ENCODE measurements at places on chromosomes 2 and 18.
A peak's percentile ranks its signal among the peaks of the same experiment; 100 is the strongest.

DNA sequence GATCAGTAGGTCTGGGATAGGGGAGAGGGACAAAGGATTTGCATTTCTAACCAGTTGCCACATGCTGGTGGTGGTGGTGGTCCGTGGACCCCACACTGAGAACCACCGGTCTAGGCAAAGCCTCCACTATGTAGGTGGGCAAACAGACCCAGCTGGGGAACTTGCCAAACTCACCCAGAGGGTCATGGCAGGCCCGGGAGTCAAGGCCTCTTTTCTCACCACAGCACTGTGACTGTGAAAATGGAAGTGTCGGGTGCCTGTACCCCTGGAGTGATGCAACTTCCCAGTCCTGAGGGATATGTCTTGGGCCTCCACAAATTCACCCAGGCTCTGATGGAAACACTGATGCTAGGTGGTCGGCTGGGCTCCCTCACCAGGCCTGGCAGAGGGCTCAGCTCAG, 101.2 kb upstream of the SMAD2 start:
- no peak for DNase-seq

- DNase-seq: no peak
These were observed 169.4 kb downstream of the GALNT1 start for GRCh38 chr18:35750929-35751328.

DNA sequence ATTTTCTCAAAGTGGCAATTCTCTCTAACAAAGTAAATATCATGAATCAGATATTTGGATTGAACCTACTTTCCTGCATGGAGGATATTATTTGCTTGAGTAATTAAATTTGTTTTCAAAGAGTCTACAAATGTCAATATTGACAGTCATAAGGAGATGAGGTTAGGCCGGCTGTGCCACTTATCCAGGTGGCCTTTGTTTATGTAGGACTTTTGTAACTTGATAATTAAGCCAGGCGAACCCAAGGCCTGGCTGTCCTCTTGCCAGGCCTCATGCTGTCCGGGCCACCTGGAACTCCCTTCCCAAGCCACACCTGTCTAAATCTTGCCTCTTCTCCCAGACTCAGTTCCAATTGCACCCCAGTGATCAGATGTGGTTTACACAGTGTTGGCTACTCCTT, 255.2 kb downstream of the ACKR3 start:
- DNase-seq: no peak

DNA sequence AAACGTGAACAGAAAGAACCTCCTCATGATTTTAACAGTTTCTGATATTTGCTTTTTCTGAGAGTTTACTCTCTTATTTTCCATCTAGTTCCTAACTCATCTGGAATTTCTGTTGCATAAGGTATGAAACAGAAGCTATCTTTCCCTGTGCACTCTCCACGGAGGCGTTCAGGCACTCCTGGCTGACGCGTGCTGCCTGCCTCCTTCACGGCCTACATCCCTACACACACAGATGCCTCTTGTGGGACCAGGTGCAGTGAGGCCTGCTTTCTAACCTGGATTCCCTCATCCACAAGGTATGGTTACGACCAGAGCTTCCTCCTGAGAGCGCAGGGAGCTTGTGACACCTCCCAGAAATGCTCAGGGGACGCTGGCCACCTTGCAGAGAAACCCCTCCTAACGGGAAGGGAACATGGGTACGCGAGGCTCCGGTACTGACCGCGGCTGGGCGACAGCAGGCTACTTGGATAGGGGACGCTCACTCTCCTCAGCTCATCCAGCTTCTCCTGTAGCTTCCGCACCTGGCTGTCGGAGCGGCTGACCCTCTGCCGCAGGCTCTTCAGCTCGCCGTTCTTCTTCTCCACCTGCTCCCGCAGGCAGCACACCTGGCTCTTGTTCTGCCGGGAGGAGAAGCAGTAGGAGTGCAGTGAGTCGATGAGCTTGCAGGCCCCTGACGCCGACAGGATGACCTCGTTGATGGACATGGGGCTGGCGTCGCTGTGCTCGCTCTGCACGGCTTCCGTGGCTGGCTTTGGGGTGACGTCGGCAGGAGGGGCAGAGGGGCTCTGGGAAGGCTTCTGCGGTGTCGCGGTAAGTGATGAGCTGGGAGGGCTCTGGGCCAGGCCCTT, 4.3 kb downstream of the THAP4 start:
- no peak for DNase-seq

- no peak for DNase-seq
These were observed 135.2 kb upstream of the ASB18 start for GRCh38 chr2:236399409-236399808.

DNA sequence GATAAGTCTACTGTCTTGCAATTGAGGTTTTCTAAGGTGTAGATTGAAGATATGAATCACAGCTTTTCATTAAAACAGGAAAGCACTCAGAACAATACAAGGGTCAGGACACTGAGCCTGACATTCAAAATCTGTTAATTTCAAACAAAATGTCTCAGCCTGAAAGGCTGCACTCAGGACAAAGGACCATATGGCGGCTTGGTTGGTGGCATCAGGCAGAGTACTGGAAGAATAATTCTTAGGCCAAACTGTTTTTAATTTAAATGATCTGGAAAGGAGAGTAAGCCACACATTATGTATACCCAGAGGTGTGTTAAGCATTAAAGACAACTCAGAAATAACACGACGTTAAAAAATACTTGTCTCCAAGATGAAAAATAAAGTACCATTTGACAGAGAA, 85.9 kb downstream of the SKA1 start:
- no peak for DNase-seq

- no peak for DNase-seq
These were observed 29.4 kb downstream of the STAT1 start for GRCh38 chr2:190984595-190984994.

- no peak for DNase-seq
These were observed 31.8 kb upstream of the MTCL1 start for GRCh38 chr18:8673256-8674209.

- DNase-seq: no peak
These were observed 570.1 kb upstream of the SYT4 start for GRCh38 chr18:43847164-43848091.

DNA sequence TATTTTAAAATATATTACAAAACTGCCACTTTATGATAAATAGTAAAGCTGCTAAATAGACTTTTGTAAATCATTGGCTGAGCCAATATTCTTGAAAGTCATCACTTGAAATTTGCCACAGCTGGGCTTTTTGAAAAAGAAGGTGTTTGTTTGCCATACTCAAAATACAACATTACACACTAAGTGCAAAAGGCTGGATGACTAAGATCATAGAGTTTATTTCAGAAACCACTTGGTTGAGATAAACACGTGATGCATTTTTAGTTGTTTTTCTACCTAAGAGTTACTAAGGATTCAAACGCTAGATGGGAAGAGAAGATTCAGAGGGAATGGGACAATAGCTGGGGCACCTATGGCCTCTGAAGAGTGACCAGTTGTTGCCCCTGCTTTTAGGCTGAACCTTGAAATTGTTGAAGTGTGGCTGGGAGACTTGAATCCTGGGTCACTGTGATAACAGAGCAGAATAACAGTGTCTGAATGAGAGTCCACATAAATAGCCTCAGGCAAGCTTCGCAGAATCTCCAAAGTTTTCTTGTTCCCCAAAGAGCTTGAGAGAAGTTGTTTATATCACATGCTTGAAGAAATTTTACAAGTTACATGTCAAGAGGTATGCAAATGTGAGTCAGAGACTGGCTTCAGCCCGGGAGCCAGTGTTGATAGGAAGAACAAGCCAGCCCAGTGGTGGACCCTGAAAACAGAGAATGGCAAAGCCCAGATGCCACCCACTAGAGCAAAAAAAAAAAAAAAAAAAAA, 409.8 kb downstream of the GPD2 start:
- DNase-seq: no peak

DNA sequence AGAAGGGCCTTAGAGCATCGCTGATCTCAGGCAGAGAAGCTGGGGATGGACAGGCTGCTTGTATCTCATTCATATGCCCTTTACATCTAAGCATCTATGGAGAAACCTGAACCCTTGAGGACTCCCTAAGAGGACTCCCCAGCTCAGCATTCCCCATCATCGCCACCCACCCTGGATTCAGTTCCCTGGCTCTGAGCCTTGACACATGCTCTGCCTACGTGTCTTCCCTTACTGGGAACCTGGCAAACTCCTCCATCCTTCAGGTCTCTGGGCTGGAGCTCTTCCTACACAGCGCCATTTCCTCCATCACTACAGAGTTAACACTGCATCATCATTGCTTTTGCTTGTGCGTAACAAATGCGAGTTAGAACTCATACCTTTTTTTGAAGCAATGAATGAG, 31.2 kb upstream of the OTOF start:
- no peak for DNase-seq

DNA sequence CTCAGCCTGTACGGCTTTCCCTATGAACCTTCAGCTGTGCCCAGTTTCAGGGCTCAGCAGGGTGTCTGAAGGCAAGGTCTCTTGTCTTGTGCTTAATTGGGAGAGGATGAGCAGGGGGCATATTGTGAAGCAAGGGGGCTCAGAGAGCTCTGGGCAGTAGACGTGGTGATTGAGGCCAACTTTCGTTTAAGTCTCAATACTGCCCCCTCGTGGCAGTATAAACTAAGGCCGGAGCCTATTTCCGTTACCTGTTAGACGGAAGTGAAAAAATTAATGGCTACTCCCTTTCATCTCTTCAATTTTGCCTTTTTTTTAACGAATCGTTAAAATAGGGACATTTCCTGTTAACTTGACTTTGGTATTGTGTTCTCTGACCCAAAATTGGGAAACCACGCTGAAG, 193.4 kb downstream of the TDRD15 start:
- peak; percentile 38 for DNase-seq

DNA sequence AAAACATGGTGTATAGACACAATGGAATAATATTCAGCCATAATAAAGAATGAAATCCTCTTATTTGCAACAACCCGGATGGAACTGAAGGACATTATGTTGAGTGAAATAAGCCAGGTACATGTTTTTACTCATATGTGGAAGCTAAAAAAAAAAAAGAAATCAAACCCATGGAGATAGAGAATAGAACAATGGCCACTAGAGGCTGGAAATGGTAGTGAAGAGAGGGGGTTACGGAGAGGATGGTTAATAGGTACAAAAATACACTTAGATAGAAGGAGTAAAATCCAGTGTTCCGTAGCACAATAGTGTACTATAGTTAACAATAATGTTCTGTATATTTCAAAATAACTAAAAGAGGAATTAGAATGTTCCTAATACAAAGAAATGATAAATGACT, 12.8 kb upstream of the KIAA2012 start:
- DNase-seq: no peak

GRCh38 chr2:222707689-222708273, 36.3 kb downstream of the MOGAT1 start:
- no peak for DNase-seq

DNA sequence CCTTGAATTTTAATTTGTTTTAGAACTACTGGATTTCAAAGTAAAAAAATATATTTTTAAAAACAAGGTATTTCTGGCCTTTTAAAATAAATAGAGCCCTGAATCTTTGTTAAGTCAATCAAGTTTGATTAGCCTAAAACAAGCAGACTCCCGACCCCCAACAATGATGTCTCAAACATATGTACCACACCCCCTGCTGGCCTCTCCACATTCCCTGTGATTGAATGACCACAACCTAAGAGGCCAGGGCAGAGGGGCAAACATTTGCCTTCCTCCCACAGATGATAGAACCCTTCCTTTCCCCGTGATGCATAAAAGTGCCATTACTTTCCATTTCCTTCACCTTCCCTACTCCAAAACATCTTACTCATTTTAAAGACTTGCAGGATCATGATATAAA, 130.9 kb downstream of the STK39 start:
- DNase-seq: no peak

DNA sequence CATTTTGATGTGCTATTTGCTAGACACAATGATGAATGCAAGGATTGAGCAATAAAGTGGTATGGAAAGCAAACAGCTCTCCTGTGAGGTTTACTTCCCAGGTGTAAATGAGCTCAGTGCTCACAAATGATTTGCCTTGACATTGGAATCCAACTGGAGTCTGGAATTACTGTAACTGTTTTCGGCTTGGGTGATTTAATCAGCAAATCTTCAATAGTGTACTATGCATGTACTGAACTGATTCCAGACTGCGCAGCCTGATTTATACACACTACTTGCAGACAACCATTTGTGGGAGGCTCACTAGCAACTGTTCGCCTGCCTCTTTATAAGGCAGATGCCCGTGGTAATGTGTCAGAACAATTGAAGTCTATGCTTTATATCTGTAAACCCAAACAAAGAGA, 27.9 kb upstream of the SOX11 start:
- DNase-seq: no peak

GRCh38 chr2:152694161-152694661, 23.1 kb downstream of the PRPF40A start:
- DNase-seq: peak; percentile 78

- no peak for DNase-seq
These were observed 31.5 kb upstream of the NCKAP5 start for GRCh38 chr2:133599811-133600210.

- DNase-seq: no peak
These were observed 25.0 kb downstream of the CELF4 start for GRCh38 chr18:37540424-37541138.

DNA sequence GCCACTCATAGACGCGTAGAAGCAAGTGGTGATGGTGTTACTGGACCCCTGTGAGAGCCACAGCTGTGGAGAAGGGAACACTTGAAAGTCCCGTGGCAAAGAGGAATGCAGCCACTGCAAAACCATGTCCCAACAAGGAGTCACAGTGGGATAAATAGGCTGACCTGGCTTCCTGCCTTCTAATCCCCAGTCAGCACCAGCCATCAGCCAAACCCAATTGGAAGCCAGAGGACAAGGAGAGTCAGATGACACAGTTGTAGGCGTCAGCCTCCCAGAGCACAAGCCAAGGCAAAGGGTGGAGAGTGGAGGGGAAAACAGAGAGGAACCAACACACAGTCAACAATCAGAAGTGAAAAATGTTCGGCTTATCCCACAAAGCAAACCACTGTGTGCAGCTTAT, 5.5 kb upstream of the CYBRD1 start:
- no peak for DNase-seq

DNA sequence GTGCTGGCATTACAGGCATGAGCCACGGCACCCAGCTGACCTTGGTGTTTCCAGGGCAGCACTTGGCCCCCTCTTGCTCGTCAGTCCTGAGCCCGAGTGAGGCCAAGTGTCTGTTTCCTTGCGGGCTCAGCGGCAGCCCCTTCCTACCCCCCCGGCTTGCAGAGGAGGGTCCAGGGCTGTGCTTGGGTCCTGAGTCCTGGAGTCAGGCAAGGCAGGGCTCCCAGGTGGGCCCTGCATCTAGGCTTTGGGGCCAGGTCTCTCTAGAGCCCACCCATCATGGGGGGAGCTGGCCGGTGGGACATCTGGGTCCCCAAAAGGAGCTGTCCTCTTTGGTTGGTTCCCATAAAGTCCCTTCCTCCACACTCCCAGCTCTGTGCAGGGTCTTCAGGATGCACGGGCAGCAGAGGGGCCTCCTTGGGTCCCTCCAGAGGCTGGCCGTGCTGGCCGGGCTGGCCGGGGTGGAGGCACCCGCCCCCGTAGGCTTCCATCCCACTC, 63.7 kb upstream of the HPCAL1 start:
- no peak for DNase-seq

All from CD4-positive, alpha-beta T cell treated with Interferon alpha-2 for 1 hour (primary cell).